Activated CD4-positive, alpha-beta T cell treated with anti-CD3 and anti-CD28 coated beads, Interleukin-10, Interleukin-2, amounts not matched to agents 100 ng/mL and 50 ng/mL, durations not matched to agents 16 hours and 8 hours (primary cell): ENCODE measurements at places on chromosomes 2 and 18.

- no peak for DNase-seq
Measured at GRCh38 chr2:210548031-210548430, 8.4 kb upstream of the CPS1 start.

- DNase-seq: no peak
Measured at GRCh38 chr2:144678736-144679135, 158.8 kb upstream of the ZEB2 start.

GRCh38 chr2:144484201-144484948, 35.5 kb downstream of the ZEB2 start:
- no peak for DNase-seq

- no peak for DNase-seq
Measured at GRCh38 chr2:48270209-48270608, 259.7 kb upstream of the STON1 start.

DNA sequence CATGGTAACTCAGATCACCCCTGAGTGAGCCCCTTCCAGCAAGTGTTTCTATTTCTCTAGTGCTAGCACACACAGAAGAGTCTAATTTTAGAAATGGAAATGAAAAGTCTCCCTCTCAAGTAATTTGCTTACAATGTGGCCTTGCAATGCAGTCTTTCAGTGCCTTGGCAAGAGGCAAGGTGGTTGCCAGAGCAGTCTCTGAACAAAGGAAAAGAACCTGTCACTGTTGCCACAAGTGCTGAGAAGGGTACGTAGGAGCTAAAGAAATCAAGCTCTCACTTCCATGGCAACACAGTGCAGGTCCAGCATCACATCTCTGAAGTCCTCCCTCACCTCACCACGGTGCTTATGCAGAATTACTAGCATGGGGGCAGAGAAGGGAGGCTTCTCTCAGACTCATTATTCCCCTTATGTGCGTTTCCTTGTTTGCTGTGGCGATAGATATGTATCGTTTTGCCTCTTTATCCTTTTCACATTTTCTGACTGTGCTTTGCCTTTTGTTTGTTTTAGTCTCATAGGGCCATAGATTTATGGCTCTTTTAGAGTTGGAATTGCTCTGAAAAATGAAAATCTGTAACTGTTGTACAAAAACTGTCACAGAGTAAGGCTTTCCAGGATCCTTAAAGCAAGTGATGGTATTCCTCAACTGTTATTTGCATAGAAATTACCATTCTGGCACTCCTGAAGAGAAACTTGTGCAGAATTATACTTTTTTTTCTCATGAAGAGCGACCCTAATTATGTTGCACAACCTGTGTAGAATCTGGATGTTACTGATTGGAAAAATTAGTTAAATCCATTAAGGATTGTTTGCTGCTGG, 164.8 kb downstream of the CCDC85A start:
- DNase-seq: no peak

DNA sequence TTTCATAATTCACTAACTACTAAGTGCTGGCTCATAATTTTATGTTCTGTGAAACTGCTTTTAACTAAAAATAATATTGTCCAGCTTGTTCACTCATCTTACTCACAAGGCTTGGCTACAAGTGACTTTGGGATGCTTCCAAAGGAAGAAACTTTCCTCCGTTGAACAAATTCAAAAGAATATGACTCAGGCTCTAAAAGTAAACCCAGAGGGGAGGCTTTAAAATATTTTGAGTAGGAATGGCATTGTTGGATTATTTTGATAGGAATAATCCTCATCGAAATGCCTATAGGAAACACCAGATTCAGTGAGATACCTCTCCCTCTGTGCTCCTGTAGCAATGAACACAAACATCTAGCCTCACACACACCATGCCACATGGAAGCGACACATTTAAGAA, 25.2 kb upstream of the TLK1 start:
- no peak for DNase-seq

- DNase-seq: no peak
Measured at GRCh38 chr18:10685484-10685883, 159.7 kb downstream of the NAPG start.

GRCh38 chr18:24426398-24427294, at the start of gene IMPACT:
Gene IMPACT, plus strand, starts transcription at chr18:24426670. Its CDS starts 87 bp downstream, at chr18:24426757.
- DNase-seq: peak; percentile 86

- no peak for DNase-seq
Measured at GRCh38 chr2:105764059-105764458, 19.3 kb downstream of the NCK2 start.

DNA sequence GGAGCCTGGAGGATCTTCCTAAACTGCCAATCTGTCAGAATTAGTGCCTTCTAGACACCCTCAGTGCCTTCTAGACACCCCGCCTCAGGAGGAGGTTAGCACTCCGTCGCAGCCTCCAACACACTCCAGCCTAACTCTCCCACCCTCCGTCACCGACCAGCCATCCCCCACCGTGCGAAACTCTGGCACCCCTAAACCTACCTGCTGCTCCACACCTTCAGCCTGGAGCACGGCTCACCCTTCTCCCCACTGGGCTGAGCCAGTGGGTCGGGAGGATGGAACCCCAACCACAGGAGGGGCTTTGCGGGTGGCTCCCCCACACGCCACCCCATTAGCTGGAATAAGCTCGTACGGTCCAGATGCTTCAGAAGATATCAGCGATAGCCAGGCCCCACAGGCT, 468.9 kb upstream of the HS6ST1 start:
- no peak for DNase-seq

GRCh38 chr2:46008091-46008870, 288.9 kb upstream of the EPAS1 start:
- DNase-seq: no peak

- peak; percentile 10 for DNase-seq
Measured at GRCh38 chr2:24754985-24755705, 38.0 kb downstream of the PTRHD1 start.

GRCh38 chr2:148039783-148040182, 18.9 kb downstream of the MBD5 start:
- no peak for DNase-seq

- no peak for DNase-seq
Measured at GRCh38 chr2:211836409-211836808, 702.2 kb downstream of the ERBB4 start.

GRCh38 chr18:45702708-45703265, 21.2 kb upstream of the SLC14A1 start:
- DNase-seq: no peak

GRCh38 chr2:237995036-237995435, 28.2 kb downstream of the UBE2F start:
- no peak for DNase-seq

GRCh38 chr2:82260521-82260920, 1956.0 kb upstream of the LRRTM1 start:
- DNase-seq: no peak

- no peak for DNase-seq
Measured at GRCh38 chr2:121038431-121038830, 246.6 kb downstream of the TFCP2L1 start.

- no peak for DNase-seq
Measured at GRCh38 chr2:236172255-236173035, 4.3 kb upstream of the GBX2 start.

DNA sequence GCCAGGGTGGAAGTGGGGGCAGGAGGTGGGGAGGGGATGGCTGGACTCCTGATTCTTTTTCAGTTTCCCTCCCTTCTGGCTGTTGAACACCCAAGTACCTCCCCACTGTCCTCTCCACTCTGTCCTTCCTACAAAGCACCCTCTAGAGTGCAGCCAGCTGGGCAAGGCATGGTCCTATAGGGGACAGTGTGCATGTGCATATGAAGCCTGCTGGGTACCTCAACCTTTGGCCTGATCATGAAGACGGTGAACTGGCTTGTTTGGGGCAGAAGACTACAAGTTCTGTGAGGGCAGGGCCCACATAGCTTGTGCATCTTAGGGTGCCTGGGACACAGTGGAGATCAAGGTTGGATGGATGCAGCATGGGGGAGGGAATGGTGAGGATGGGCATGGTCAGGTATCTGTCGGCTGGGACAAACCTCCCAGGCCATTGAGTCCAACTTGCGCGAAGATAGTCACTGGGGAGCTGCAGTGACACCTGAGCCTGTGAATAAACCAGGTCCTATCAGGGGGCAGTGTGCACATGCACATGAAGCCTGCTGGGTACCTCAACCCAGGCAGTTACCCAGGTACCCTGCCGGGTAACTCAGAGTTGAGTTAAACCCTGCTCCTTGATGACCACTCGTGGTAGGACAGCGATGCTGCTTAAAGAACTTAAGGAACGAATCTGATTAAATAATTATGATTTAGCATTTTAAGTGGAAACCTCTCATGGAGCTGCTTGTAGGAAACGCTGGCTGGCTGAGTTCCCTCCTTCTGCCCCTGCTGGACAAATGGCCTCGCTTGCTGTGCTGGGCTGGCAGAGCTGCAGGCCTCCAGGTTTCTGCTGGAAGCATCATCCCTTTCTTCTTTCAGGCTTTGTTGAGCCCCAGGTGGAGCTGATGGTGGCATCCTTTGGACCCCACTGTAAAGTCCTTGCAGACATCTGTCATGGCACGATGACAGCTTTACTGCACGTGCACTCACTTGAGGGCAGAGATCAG, 84.0 kb downstream of the POLR1A start:
- DNase-seq: no peak

- DNase-seq: no peak
Measured at GRCh38 chr18:76823587-76824011, 1.2 kb downstream of the ZNF236 start.

GRCh38 chr2:236146436-236146835, 21.8 kb downstream of the GBX2 start:
- DNase-seq: no peak

GRCh38 chr2:166775176-166775575, 113.1 kb upstream of the XIRP2 start:
- no peak for DNase-seq
